ENCODE measurements at places on chromosomes 12 and 14.

GRCh38 chr12:105596731-105597130 is 266.2 kb downstream of the C12orf75 start:
- DNase-seq = no peak

- no peak for DNase-seq
Observed at GRCh38 chr14:93049315-93049714, 66.4 kb downstream of the ITPK1 start.

GRCh38 chr12:52521568-52522266 is 1.5 kb upstream of the KRT5 start:
- no peak for DNase-seq

DNA sequence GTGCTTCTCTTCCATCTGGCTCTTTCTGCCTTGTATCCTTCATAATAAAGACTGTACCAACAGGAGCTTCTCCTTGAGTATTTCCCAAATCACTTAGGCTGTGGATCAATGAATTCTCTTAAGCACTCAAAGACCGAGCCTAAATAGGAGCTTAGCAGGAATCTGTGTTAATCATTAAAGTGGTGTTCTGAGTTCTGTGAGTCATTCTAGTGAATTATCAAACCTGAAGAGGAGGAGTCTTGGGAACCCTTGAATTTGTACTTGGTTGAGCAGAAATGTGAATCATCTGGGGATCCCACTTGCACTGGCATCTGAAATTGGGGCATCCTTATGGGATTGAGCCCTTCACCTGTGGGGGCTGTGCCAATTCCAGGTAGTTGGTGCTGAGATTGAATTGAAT is 946.2 kb downstream of the BCL11B start:
- DNase-seq = no peak

DNA sequence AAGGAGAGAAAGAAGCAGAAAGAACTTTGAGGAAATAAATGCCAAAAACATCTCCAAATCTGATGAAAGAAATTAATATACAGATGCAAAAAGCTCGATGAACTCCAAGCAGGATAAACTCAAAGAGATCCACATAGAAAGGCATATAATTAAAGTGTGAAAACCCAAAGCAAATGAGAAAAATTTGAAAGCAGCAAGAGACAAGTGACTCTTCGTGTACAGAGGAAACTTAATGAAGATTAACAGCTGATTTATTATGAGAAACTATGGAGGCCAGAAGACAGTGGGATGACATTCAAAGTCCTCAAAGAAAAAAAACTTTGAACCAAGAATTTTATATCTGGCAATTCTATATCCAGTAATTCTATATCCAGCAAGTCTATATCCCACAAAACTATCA is 163.0 kb upstream of the TMCC3 start:
- no peak for DNase-seq

GRCh38 chr14:47790477-47790876 is 115.1 kb upstream of the MDGA2 start:
- DNase-seq = no peak

GRCh38 chr12:123150275-123150743 is 581 bp downstream of the PITPNM2 start:
- no peak for DNase-seq

DNA sequence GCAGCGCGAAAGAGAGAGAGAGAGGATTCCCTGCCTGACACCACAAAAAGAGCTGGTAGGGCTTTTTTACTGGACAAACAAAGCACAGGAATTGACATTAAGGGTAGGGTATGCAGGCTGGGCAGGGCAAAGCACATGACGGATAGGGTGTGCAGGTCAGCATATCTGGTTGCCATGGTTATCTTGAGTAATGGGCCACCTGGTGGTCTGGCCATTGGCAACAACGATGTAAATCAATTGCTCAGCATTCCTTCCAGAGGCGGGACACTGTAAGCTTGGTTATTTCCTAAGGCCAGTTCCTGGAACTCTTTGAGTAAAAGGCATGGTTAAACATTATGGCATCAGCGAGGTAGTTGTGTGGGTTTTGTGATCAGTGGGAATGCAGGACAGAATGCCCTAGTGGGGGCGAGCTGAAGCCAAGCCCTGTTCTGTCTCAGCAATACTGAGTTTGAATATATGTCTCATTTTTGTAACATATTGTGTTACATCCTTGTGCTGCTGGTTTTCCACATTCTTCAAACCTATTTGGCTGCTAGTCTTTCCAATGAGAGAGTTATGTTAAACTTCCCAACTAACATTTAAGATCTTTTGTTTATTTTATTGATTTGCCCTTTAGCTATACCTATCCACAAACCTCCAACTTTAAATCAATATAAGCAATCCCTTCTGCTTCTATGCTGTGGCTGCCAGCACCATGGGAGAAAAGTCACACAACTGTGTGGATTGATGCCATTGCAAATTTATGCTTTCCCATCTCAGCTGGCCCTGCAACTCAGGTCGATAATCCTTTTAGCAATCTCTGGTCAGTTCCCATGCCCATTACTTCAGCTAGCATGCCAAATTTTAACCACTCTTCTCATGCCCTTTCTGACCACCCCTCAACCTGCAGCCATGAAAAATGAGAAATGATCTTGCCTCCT is 396.7 kb upstream of the PDE3A start:
- no peak for DNase-seq

DNA sequence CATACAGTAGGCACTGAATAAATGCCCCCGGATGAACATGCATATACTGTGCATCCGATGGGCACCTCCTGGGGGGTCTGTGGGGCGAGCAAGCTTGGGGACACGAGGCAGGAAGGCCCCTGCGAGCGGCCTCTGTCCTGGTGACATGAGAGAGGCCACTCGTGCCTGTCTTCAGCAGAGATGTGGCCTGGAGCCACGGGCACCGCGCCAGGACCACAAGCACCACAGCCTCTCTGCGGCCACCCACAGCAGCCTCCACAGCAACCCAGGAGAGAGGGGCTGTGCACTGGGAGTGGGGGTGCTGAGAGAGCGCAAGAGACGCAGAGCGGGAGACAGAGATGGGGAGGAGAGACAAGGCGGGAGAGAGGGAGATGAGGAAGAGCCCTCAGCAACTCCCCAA is 118.5 kb downstream of the RFLNA start:
- no peak for DNase-seq

- no peak for DNase-seq
Observed at GRCh38 chr14:88225721-88226120, 97.3 kb downstream of the KCNK10 start.

DNA sequence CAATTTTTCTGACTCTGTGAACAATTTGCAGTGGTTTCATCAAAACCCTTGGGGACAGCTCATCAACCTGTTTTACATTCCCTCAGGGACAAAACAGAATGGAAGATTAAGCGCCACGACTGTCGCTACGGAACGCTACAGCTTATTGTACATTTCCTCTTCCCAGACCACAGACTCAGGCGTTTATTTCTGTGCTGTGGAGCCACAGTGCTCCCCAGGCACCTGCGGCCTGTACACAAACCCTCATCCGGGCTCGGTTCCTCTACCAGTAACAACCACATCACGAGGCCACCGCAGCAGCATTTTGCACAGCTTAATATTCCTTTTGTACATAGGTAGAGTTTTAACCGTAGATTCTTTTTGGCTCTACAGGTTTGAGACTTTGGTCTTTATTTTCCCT is 397.4 kb upstream of the OR4E1 start:
- DNase-seq = peak; percentile 58

- DNase-seq = no peak
Observed at GRCh38 chr12:19970821-19971220, 397.5 kb upstream of the PDE3A start.

GRCh38 chr12:6647083-6647604 is at the start of gene ACRBP:
TSS of gene ACRBP (minus strand) at chr12:6647432. CDS start at chr12:6647366, 66 bp downstream.
- no peak for DNase-seq

- no peak for DNase-seq
Observed at GRCh38 chr14:95097385-95097784, 59.9 kb downstream of the DICER1 start.

DNA sequence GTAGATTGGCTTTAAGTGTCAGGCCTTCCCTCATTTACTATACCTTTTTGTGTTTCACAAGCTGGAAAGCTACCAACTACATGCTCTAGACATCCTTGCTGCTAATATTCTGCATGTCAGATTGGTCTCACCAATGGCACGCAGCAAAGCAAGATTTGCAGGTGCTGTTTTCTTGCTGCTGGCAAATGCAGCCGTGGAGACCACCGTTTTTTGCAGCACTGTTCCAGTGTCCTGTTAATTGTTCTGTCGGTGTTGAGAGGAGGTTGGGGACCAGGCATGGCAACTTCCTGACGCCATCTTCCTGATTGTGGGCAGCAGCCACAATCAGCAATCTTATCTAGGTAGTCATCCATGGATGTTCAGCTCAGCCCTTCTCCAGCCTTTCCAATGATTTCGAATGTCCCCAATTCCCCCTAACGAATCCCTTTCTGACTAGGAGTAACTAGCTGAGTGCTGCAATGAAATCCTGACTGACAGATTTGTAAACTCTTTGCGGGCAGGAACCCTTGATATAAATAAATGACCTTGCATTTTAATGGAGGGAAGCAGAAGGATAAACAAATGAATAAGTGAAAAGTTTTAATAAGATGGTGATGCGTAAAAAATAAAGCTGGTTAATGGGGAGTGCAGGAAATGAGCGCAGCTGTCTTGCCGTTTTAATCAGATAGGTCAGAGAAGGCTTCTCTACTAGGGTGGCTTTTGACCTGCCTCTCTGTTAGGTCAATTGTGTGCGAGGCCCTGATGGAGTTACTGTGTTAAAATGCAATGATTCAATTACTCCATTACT is 574 bp upstream of the CRADD start:
- DNase-seq = no peak

GRCh38 chr12:53572134-53572758 is 53.9 kb downstream of the ATF7 start:
- DNase-seq = no peak

DNA sequence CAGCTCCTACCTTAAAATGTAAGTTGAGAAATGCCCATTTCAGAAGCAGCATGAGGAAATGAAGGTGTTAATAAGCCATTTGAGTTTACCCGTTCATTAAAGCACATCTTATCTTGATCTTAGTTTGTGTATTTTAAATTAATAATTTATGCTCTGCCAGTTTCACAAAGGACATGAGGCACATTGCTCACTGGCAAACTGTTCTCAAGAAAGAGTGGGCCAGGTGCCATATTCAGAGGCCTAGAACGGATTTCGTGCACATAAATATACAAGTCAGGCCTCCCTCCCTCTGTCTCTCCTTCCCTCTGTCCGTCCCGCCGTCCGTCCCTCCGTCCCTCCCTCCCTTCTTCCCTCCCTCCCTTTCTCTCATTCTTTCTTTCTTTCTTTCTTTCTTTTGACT is 29.5 kb downstream of the CPM start:
- no peak for DNase-seq

DNA sequence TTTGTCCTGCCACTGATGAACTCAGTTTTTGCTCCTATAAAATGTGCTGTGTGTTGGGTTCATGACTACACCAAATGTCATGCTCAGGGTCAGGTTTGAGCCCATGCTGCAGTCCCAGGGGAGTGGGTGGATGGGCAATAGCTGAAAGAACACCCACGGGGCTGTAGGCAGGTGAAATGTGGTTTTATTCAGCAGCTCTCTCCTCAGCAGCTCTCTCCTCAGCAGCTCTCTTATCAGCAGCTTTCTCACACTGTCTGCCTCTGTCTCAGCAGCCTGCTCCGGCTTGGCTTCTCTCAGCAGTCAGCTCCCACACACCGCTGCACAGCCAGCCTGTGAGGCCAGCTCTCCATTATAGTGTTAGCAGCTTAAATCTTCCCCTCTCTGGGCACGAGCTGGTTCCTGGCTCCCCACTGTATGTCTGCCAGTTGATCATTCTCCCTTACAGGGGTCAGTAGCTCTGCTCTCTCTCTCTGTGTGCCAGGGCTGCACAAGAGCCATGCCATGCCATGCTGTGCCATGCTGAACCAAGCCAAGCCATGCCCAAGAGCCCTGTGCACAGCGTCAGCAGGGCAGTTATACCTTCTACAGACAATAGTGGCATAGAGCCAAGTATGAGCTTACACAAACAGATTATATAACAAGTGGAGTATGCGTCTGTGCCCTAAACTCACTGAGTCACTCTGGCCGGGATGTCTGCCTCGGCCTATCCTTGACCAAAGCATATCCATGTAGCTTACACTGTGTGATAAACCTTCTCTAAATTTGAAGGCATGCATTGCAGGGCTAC is 303.3 kb upstream of the TMPO start:
- DNase-seq = no peak

DNA sequence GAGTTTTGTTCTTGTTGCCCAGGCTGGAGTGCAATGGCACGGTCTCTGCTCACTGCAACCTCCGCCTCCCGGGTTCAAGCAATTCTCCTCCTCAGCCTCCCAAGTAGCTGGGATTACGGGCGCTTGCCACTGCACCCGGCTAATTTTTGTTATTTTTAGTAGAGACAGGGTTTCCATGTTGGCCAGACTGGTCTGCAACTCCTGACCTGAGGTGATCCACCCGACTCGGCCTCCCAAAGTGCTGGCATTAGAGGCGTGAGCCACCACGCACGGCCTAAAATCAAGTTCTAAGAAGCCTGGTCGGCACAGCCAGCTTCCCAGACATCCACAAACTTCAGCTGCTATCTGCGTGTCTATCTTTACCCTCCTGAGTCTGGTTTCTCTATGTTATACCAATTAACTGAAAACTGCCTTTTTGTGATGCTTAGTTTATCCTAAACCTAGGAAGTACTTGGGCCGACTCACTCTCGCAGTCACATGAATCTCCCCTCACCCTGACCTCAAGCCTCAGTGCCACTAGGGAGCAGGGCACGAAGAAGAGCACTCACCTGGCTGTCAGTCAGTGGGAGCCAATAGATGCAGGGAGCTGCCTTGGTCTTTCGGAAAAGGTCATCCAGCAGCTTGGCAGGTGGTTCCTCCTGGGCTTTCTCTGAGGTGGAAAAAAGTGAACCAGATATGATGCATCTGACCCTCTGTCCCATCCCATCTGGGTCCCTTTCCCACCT is 3.4 kb upstream of the CDH24 start:
- DNase-seq = no peak

DNA sequence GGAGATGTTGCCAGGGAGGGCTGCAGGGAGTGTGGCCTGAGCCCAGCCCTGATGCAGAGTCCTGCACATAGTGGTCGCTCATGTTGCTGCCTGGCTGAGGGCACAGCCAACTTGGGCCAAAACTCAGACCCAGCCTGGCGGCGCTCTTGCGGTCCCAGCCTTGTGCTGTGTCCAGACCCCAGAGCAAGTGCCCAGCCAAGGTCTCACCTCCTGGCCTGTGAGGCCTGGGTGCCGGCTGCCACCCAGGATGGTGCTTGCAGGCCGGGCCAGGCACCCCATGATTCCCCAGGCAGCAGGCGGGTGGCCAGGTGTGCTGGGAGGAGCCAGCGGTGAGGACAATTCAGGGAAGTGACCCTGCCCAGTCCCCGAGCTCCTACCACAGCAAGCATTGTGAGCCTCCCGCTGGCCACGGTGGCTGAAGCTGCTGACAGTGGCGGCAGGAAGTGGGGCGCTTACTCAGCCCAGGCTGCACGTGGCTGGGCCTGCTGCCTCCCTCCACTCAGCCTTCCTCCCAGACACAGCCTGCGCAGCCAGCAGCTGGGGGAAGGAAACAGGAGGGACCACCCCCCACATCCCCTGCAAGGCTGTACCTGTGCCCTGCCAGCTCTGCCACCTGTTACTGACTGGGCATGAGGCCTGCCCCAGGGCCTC is 17.7 kb upstream of the PGF start:
- DNase-seq = peak; percentile 30

Measured in activated CD4-positive, alpha-beta T cell treated with anti-CD3 and anti-CD28 coated beads, Interleukin-2, amount 50 U/mL, for 16 hours (primary cell).